Activated naive CD4-positive, alpha-beta T cell treated with anti-CD3 and anti-CD28 coated beads, Interleukin-2, amount 10 ng/mL, durations not matched to agents 5 hours and 36 hours (primary cell): ENCODE measurements at places on chromosomes 2 and 18. TPM values are rescaled to one million over a fixed set of nuclear protein-coding genes. Genes with fewer than 3 reads are reported as not detected.

Gene SH3RF3
- total RNA-seq = 0.43 TPM

Gene TNFRSF11A
- total RNA-seq = 16.6 TPM

Gene ZRANB3
- total RNA-seq = 6.6 TPM

Gene SPATA3
- total RNA-seq = not detected

Gene CNRIP1
- not detected for total RNA-seq

Gene KLHL30
- not detected for total RNA-seq

Gene SLC9A4
- 0.13 TPM for total RNA-seq

Gene CACNB4
- total RNA-seq = 0.10 TPM

Gene SP5
- total RNA-seq = not detected

Gene COPS9
- total RNA-seq = 121 TPM

Gene TNS1
- 8.0 TPM for total RNA-seq
